Tracheal epithelial cell (primary cell): ENCODE measurements at places on chromosomes 16 and 17. TPM values are rescaled to one million over a fixed set of nuclear protein-coding genes. Genes with fewer than 3 reads are reported as not detected.

ACSM2A gene
- total RNA-seq = not detected in 2 replicates

KRTAP2-3 gene
- 2.9 TPM in 1 of 2 replicates, not detected in the other for total RNA-seq

RAB37 gene
- total RNA-seq = 0.48 and 0.64 TPM in 2 replicates

HOXB1 gene
- total RNA-seq = not detected in 2 replicates

TBCD gene
- 21.2 and 32.8 TPM in 2 replicates for total RNA-seq

SLFN14 gene
- total RNA-seq = not detected in 2 replicates

CCL23 gene
- not detected in 2 replicates for total RNA-seq

GFAP gene
- total RNA-seq = not detected in 2 replicates

GPR179 gene
- under 0.01 and 0.24 TPM in 2 replicates for total RNA-seq

C16orf86 gene
- 0.85 and 1.7 TPM in 2 replicates for total RNA-seq

GID4 gene
- 11.3 and 12.0 TPM in 2 replicates for total RNA-seq

SLC16A11 gene
- 0.24 and 0.43 TPM in 2 replicates for total RNA-seq

CMTM2 gene
- not detected in 2 replicates for total RNA-seq

NPIPA2 gene
- 0.48 TPM in 1 of 2 replicates, not detected in the other for total RNA-seq

GNAO1 gene
- total RNA-seq = 0.24 and 0.43 TPM in 2 replicates

EME1 gene
- 0.48 TPM in 1 of 2 replicates, not detected in the other for total RNA-seq

HCRT gene
- total RNA-seq = not detected in 2 replicates

CD300E gene
- total RNA-seq = under 0.01 TPM in 1 of 2 replicates, not detected in the other

RBFOX1 gene
- total RNA-seq = under 0.01 TPM in 1 of 2 replicates, not detected in the other

CXCL16 gene
- 13.9 and 42.2 TPM in 2 replicates for total RNA-seq

GUCY2D gene
- not detected in 2 replicates for total RNA-seq

TPSG1 gene
- not detected in 2 replicates for total RNA-seq

ATAD5 gene
- 0.43 and 0.96 TPM in 2 replicates for total RNA-seq

PLXDC1 gene
- 1.7 TPM in 1 of 2 replicates, not detected in the other for total RNA-seq

LGALS9B gene
- total RNA-seq = not detected in 2 replicates

OTOP2 gene
- total RNA-seq = not detected in 2 replicates

TP53TG3F gene
- not detected in 2 replicates for total RNA-seq
